Mesothelial cell of epicardium (in vitro differentiated cells): ENCODE measurements at places on chromosomes 3 and 15.

GRCh38 chr3:95655363-95655986, 1158.9 kb upstream of the EPHA6 start:
- DNase-seq = no peak

- DNase-seq = no peak
Measured at GRCh38 chr15:69465253-69465652, 12.6 kb downstream of the RPLP1 start.

DNA sequence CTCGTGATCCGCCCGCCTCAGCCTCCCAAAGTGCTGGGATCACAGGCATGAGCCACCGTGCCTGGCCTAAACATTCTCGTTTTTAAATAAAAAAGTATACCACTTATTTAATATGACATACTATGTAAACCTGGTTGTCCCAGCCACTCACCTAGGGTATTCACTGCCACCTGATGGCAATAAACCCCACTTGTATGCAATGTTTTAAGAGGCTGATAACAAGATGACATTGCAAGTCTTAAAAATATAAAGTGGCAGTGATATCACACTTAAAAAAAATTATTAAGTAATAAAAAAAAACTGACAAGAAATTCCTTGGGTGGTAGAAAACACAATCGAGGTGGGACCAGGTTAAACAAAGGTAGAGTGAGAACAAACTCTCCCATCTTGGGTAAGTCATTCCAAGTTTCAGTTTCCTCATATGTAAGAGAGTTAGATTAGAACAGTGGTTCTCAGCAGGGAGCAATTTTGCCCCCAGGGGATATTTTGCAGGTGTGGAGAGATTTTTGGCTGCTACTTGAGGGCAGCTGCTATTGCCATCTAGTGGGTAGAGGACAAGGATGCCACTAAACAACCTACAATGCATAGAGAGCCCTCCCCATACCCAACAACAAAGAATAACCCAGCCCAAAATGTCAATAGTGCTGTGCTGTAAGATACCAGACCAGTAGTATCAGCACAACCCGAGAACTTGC, 14.5 kb downstream of the ARF4 start:
- no peak for DNase-seq

GRCh38 chr3:29373131-29373680, 92.3 kb downstream of the RBMS3 start:
- DNase-seq = no peak
